ENCODE measurements at places on chromosomes 4 and X. TPM values are rescaled to one million over a fixed set of nuclear protein-coding genes. Genes with fewer than 3 reads are reported as not detected.

The MAGEA8 gene
- total RNA-seq, result not detected

The AMBN gene
- total RNA-seq, result not detected

The TENM3 gene
- total RNA-seq, result not detected

The IRS4 gene
- total RNA-seq, result not detected

Data from activated CD8-positive, alpha-beta memory T cell treated with anti-CD3 and anti-CD28 coated beads, Interleukin-2, amount 10 ng/mL, durations not matched to agents 7 days and 5 days (primary cell).